ENCODE measurements at places on chromosomes 3 and 15. TPM values are rescaled to one million over a fixed set of nuclear protein-coding genes. Genes with fewer than 3 reads are reported as not detected.

GRCh38 chr3:129023909-129024308, 22.8 kb downstream of the EFCC1 start:
- no peak overlapping the region for H3K27ac ChIP-seq
- H3K4me3 ChIP-seq: no peak overlapping the region
- no peak for DNase-seq
- no peaks in the 10 kb centered on the region for H3K4me1 ChIP-seq

- H3K4me3 ChIP-seq: no peak overlapping the region
- DNase-seq: no peak
- H3K27me3 ChIP-seq: no peaks in the 10 kb centered on the region
- H3K36me3 ChIP-seq: no peaks in the 10 kb centered on the region
- no peak overlapping the region for H3K27ac ChIP-seq
These were observed 190.4 kb upstream of the BCL6 start for GRCh38 chr3:187935623-187936156.

GRCh38 chr3:191283400-191283799, 45.8 kb upstream of the CCDC50 start:
- H3K4me1 ChIP-seq: no peaks in the 10 kb centered on the region
- no peaks in the 10 kb centered on the region for H3K27me3 ChIP-seq
- no peak for DNase-seq
- H3K27ac ChIP-seq: no peak overlapping the region
- no peak overlapping the region for H3K4me3 ChIP-seq

DNA sequence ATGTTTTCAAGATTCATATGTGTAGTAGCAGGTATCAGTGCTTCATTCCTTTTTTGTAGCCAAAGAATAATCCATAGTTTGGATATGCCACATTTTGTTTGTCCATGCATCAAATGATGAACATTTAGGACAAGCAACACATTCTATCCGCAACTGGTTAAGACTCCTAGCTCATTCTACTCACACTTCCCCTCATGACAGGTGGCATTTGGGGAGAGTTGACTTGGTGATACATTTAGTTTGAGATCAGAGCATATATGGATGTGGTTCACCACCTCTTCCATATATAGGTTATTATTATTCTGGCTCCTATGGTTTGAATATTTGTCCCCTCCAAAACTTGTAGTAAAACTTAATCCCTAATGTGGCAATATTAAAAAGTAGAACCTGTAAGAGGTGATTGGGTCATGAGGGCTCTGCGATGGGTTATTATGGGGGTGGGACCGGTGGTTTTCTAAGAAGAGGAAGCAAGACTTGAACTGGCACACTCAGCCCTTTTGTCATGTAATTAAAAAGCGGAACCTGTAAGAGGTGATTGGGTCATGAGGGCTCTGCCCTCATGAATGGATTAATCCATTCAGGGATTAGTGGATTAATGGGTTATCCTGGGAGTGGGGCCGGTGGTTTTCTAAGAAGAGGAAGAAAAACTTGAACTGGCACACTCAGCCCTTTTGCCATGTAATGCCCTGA, 75.3 kb upstream of the HRH1 start:
- no peaks in the 10 kb centered on the region for H3K36me3 ChIP-seq
- no peak for DNase-seq
- H3K4me3 ChIP-seq: no peak overlapping the region

GRCh38 chr3:14508966-14509795, 31.0 kb downstream of the GRIP2 start:
- H3K27me3 ChIP-seq: no peaks in the 10 kb centered on the region
- no peaks in the 10 kb centered on the region for H3K4me1 ChIP-seq
- H3K4me3 ChIP-seq: peak overlapping the region; percentile 23
- H3K27ac ChIP-seq: no peak overlapping the region

DNA sequence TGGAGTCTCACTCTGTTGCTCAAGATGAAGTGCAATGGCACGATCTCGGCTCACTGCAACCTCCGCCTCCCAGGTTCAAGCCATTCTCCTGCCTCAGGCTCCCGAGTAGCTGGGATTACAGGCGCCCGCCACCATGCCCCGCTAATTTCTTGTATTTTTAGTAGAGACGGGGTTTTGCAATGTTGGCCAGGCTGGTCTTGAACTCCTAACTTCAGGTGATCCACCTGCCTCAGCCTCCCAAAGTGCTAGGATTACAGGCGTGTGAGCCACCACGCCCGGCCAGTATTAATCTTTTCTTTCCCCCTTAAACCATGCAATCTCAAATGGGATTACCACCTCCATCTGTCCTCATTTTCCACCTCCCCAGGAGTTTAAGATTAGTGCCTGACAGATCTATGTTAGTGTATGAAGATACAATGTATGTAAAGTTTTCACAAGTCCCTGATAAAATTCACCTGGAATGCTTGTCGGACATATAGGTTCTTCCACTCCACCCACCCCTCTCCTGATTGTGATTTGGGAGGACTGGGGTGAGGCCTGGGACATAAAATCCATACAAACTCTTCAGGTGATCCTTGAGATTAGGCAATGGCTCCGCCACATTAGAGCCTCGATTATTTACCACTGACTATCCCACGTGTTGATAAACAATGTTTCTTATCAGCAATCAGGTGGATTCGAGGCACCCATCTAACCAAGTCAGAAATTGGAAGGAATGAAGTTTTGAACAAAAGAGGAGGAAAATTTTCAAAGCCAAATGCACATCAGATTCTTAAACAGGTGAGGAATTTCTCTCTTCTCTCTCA, 1.2 kb downstream of the PARL start:
- peaks cover 15% of the 10 kb centered on the region for H3K4me1 ChIP-seq
- DNase-seq: no peak
- no peak overlapping the region for H3K27ac ChIP-seq
- peak overlapping the region; percentile 96 for H3K4me3 ChIP-seq
- H3K27me3 ChIP-seq: no peaks in the 10 kb centered on the region

Gene GRK7
- 0.33 TPM for total RNA-seq

GRCh38 chr3:14920536-14920935, 26.8 kb upstream of the NR2C2 start:
- H3K27me3 ChIP-seq: no peaks in the 10 kb centered on the region
- no peak for DNase-seq
- H3K36me3 ChIP-seq: no peaks in the 10 kb centered on the region
- H3K4me3 ChIP-seq: no peak overlapping the region
- peaks cover 5% of the 10 kb centered on the region for H3K4me1 ChIP-seq
- H3K27ac ChIP-seq: no peak overlapping the region

DNA sequence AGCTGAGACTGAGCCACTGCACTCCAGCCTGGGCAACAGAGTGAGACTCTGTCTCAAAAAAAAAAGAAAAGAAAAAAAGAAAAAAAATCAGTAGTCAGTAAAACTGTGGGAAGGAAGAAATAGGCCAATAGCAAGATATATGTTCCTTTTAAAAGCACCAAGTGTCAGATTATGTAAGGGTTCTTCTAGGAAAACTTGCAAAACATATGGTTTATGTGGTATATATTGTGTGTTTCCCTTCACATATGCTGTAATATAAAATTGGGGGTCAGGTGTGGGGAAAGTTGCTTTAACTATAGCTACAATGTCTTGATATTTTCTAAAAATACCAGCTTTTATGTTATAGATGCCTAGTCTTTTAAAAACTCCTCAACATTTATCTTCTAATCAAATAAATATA, 64.6 kb downstream of the ESYT3 start:
- no peaks in the 10 kb centered on the region for H3K27me3 ChIP-seq
- no peaks in the 10 kb centered on the region for H3K4me1 ChIP-seq
- no peak overlapping the region for H3K4me3 ChIP-seq
- DNase-seq: no peak

GRCh38 chr3:50211930-50212329, 6.9 kb downstream of the SLC38A3 start:
- no peaks in the 10 kb centered on the region for H3K4me1 ChIP-seq
- no peak overlapping the region for H3K4me3 ChIP-seq
- H3K27ac ChIP-seq: no peak overlapping the region

Gene RPL4
- 3,770 TPM for total RNA-seq

DNA sequence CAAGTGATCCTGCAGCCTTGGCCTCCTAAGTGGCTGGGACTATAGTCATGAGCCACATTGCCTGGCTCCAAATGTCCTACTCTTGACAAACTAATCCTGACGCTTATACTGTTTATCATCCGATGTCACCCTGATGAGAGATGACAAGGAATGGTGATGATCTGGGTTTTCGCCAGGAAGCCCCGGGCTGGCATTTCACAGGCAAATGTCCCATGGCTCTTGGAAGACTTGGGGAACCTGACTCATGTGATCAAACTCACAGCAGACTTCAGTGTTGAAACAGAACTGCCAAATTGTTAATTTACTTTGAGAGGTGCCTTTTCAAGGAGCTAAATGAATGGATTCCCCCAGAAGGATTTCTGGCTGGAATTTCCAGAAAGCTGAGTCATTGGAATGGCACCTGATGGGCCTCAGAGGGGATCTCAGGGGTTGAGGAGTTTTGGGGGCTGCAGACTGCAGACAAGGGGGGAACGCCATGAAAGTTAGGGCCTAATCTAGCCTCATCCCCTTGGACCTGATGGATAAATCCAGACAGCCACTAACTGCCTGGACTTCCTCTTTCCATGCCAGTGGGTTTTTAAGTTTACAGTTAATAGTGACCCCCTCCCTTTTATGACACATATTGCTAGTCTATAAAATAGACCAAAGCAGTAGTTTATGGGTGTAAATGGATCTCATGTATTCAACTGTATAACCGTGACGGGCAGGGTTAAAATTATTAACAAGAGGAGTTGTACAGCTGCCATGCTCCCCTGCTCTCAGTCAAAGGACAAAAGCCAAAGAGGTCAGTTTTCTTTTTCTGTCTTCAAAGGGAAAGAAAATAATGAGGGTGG, 146.6 kb downstream of the CHSY1 start:
- H3K4me3 ChIP-seq: no peak overlapping the region
- DNase-seq: no peak
- H3K4me1 ChIP-seq: no peaks in the 10 kb centered on the region
- H3K27ac ChIP-seq: no peak overlapping the region

Gene C3orf22
- not detected for total RNA-seq

DNA sequence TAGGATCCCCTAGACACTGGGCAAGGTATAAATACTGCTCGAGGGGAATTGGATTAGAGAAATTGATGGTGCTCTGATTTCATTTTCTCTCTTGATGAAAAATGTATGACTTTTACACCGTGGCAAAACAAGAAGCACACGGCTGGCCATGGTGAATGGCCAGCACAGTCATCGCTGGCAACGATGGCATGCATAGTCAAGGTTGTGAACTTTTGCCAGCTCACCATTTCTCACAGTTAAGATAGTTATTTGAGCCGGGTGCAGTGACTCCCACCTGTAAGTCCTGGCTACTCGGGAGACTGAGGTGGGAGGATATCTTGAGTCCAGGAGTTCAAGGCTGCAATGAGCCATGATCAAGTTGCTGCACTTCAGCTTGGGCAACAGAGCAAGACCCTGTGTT, 95.4 kb downstream of the HMG20A start:
- H3K27ac ChIP-seq: no peak overlapping the region
- H3K4me3 ChIP-seq: no peak overlapping the region
- H3K36me3 ChIP-seq: no peaks in the 10 kb centered on the region
- no peaks in the 10 kb centered on the region for H3K27me3 ChIP-seq

Gene FBN1
- 83.2 TPM for total RNA-seq

Gene ROPN1
- total RNA-seq: 6.1 TPM

- DNase-seq: no peak
- no peaks in the 10 kb centered on the region for H3K4me1 ChIP-seq
- H3K4me3 ChIP-seq: no peak overlapping the region
- H3K27me3 ChIP-seq: no peaks in the 10 kb centered on the region
- no peaks in the 10 kb centered on the region for H3K36me3 ChIP-seq
These were observed 24.6 kb downstream of the CCR4 start for GRCh38 chr3:32975891-32976595.

Gene LNP1
- total RNA-seq: 3.3 TPM

DNA sequence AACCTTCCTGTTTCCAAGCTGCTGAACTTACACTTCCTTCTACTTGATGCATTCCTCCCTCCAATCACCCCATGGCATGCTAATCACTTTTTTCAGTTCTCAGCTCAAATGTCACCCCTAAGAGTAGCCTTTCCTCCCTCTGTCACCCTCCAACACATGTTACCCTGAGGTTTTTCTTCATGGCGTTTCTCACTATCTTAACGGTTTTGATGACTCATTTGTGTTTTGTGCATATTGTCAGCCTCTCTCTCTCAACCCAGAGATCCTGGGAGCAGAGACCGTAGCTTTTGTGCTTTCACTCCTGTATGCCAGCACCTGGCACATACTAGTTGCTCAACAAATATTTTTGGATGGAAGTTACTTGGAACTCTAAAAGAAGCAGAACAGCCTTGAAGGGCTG, 24.5 kb downstream of the LRRC3B start:
- no peak for DNase-seq
- no peaks in the 10 kb centered on the region for H3K36me3 ChIP-seq
- H3K27me3 ChIP-seq: no peaks in the 10 kb centered on the region
- no peak overlapping the region for H3K27ac ChIP-seq

GRCh38 chr3:59990915-59991314, 941.1 kb upstream of the CFAP20DC start:
- H3K27me3 ChIP-seq: no peaks in the 10 kb centered on the region
- H3K36me3 ChIP-seq: no peaks in the 10 kb centered on the region

DNA sequence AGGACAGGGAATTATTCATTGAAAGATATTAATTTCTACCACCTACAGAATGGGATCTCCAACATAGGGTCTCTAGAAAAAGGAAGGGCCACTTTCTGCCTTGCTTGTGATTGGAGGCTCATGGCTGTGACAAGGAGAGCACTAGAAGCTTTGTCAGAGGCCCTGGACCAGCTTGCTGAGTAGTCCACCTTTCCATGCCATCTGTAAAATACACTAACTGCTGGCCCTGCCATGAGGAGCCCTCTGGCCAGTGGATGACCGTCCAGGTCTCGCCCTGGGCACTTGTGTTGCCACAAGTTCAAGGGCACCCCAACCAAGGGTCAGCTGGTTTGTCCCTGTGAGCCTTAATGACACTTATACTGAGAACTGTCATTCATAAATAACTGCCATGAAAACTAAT, 1.6 kb upstream of the SYNM start:
- no peaks in the 10 kb centered on the region for H3K27me3 ChIP-seq
- peak; percentile 38 for DNase-seq
- H3K36me3 ChIP-seq: no peaks in the 10 kb centered on the region
- H3K27ac ChIP-seq: no peak overlapping the region

Gene PLA2G4D
- not detected for total RNA-seq

DNA sequence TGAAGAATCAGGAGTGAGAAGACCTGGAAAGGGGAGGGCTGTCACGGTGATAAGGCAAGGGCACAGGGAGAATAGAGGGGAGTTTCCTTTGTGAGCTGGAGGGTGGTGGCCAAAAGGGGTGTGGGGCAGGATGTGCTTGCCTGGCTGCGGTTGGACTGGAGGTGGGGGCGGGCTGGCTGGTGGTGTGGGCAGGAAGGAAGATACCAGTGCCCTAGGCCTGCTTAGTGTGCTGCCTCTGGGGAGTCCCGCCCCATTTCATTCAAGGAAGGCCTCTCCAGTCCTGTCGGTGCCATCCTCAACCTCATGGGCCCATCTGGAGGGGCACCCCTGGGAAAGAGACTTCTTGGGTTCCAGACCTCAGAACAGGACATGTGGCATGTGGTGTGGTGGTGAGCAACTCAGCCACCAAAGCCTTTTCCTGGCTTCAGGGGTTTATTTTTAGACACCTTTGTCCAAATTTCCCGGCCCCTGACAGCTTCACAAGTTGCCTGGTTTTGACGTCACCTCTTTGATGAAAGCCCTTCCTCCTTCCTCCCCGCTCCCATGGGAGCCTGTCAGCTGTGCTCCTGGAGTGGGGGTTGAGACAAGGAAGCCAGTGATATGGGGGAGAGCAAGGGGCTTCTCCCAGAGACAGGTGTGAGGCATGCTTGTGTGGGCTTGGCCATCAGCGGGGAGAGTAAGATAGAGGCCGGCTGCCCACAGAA, 15.6 kb downstream of the TEX264 start:
- peak overlapping the region; percentile 50 for H3K27ac ChIP-seq
- no peaks in the 10 kb centered on the region for H3K27me3 ChIP-seq
- H3K4me3 ChIP-seq: no peak overlapping the region

GRCh38 chr3:33461097-33461496, 20.9 kb upstream of the UBP1 start:
- H3K4me3 ChIP-seq: no peak overlapping the region
- H3K4me1 ChIP-seq: no peaks in the 10 kb centered on the region
- no peak for DNase-seq
- no peaks in the 10 kb centered on the region for H3K27me3 ChIP-seq
- no peaks in the 10 kb centered on the region for H3K36me3 ChIP-seq

Measured in breast epithelium (tissue), 4 donors.